Left lobe of liver (tissue), 2 donors: ENCODE measurements at places on chromosomes 6 and 20. TPM values are rescaled to one million over a fixed set of nuclear protein-coding genes. Genes with fewer than 3 reads are reported as not detected.
A peak's percentile ranks its signal among the peaks of the same experiment; 100 is the strongest.

DNA sequence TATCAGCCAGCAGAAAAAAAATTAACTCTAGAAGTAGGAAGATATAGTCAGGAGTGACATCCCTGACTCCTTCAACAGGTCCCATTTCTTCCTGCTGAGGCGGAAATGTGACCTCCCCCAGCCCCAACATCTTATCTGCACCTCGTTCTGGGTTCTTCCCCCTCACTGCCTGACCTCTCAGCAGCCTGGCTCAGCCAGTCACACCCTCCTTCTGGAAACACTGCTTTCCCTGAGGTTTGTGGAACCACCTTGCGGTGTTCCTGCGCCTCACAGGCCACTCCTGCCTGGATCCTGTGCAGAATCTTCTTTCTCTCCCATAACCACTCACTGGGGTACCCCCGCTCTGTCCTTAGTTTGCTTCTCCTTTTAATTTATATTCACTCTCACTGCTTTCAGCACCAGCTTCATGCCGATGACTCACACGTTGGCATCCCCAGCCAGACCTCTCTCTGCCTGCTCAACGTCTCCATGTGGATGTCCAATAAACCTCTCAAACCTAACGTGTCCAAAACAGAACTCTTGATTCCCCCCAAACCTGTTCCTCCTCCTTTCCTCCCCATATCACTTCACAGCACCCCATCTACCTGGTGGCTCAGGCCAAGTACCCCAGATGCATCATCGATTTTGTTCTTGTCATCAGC, 222.8 kb upstream of the PLN start:
- no peak for DNase-seq

DNA sequence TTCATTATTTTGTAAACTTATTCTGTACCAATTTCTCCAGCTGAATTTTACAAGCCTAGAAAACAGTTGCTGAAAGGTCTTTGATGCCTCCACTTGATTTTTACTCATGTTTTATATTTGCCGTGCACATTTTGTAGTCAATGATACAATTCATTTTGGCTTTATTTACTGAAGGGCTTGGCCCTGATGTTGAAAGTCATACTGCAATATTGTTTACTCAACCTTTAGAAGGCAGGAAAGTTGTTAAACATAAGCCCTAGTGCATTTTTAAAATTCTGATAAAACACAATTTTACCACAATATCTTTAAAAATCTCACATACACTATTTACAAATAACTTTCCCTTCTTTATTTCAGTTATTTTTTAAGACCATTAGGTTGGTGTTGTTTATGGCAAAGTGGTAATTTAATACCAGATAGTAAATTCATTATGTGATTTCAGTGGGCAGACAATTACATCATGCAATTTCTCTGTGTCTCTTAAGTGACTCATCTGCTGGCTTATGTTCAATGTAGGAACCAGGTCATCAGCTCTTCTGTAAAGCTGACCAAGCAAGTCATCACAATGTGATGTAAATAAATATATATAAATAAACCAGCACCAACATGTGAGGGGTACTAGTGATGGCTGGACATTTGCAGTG, 121.1 kb upstream of the SLC35B3 start:
- DNase-seq: no peak

- no peak for DNase-seq
Observed at GRCh38 chr6:164845773-164846172, 463.6 kb downstream of the C6orf118 start.

DNA sequence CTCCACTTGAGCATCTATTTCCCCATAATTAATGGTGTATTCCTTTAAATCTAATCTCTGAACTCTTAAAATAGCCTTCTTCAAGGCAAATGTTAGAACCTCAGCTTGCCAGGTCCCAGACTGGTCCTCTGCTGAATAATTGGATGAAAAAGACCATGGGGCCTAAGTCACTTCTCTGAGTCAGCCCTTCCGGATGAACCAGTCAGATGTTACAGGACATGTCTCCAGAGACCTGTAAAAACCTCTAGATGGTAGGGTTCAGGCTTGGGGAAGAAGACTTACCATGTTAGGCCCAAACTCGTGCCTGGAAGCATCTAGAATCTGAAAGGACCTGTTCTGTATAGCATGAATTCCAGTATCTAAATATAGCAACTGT, 97.3 kb downstream of the CDKAL1 start:
- no peak for DNase-seq

- DNase-seq: no peak
Observed at GRCh38 chr20:15643713-15644112, 929.5 kb downstream of the KIF16B start.

- DNase-seq: no peak
Observed at GRCh38 chr6:158772851-158773371, 46.3 kb downstream of the EZR start.

DNA sequence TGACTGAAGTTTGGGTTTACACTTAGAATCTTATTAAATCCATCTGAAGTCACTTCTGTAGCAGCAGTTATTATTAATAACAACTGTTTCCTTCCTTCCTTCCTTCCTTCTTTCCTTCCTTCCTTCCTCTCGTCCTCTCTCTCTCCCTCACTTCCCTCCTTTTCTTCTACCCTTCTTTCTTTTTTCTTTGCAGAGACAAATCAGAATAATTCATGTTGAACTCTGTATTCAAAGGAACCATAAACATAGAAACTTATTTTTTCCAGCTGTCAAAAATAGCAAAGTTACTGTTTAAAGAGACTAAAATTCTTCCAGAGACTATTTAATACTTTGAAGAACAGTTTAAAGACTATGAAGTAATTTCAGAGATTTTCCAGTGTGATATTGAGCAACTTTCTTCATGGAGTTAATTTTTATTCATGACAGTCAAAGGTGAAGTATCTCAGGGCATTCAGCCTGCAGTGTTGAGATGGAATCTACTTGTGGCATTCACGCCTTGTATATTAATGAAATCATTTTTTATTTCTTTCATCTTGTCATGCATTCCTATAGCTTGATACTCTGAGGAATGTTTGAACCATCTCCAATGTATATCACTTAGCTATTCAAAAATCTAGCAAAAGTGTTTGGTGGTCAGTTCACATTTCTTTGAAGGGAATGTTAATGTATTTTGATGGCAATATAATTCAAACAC, 109.7 kb downstream of the BCAS1 start:
- DNase-seq: no peak

The OVOL2 gene
- total RNA-seq: 0.18 TPM

The HLA-DRB1 gene
- 15.3 TPM for total RNA-seq

GRCh38 chr20:13995841-13996240, 525 bp downstream of the MACROD2 start:
- peak; percentile 82 for DNase-seq

The KIF25 gene
- total RNA-seq: 0.43 TPM

The AGER gene
- 6.0 TPM for total RNA-seq

The COL11A2 gene
- 0.55 TPM for total RNA-seq

GRCh38 chr20:9632991-9633390, 118.6 kb downstream of the LAMP5 start:
- no peak for DNase-seq

The HRH3 gene
- total RNA-seq: not detected

DNA sequence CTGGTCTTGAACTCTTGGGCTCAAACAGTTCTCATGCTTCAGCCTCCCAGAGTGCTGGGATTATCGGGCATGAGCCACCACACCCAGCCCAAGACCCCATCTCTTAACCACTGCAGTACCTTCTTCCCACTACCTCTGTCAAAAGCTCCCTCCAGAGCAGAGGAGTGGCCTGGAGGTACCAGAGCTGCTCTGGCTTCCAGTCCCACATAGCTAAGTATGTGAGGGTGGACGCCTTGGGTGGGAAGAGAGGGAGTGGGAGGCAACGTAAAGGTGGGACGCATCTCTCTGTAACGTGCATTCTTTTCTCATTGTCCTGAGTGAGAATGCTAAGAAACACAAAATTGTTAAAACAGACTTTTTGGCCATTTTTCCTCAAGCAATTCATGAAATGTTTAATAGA, 24.5 kb downstream of the TM9SF4 start:
- no peak for DNase-seq

- no peak for DNase-seq
Observed at GRCh38 chr6:149013586-149014344, 266.9 kb downstream of the UST start.
